Frontal cortex (tissue), 4 donors: ENCODE measurements at places on chromosomes 3 and 15.

DNA sequence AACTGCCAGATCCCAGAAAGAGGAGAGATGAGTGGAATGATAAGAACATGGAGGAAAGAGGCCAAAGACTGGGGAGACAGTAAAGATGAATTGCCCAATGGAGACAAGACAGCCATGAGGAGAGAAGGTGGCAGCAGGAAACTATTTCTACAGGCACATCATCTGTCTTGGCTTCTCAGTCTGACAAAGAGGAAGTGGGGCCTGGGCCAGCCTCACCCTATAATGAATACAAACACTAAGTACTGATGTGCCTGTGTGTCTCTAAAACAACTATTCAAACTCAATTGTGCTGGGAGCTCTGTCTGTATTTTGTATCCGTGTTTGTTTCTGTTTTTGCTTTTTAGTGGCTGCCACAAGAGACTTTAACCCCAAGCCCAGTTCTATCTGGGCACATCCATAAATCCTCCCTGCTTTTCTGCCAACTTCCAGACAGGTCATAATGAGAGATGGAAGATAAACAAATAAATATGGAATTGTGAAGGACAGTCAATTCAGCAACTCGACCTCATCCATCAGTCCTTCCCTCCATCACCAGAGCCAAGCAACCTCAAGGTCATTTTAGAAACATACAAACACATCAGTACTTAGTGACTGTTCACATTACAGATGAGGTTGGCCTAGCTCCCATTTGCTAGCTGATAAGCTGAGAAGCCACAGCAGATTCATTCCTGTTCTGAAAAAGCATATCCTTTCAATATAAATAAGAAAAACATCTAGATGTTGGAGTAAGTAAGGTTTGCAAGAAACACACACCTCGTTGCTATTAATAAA lies 116.7 kb downstream of the CADPS start:
- no peak for DNase-seq

- no peak for DNase-seq
Observed at GRCh38 chr3:102302020-102302419, 132.8 kb upstream of the ZPLD1 start.

DNA sequence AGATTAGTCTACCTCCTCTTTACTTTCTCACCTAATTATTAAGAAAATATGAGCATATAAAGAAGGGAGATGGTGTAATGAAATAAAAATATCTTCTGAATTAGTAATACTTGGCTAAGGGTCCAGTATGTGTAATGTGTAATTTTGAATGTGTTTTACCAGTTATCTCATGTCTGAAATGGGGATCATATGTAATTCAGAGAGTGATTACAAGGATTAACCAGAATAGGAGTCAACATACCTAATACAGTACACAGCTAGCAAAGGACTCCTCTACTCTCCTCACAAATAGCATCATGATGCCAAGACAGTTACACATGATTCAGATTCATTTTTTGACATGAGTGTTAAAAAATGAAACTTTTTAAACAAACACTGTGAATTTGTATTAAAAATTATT lies 570.4 kb downstream of the SI start:
- no peak for DNase-seq

DNA sequence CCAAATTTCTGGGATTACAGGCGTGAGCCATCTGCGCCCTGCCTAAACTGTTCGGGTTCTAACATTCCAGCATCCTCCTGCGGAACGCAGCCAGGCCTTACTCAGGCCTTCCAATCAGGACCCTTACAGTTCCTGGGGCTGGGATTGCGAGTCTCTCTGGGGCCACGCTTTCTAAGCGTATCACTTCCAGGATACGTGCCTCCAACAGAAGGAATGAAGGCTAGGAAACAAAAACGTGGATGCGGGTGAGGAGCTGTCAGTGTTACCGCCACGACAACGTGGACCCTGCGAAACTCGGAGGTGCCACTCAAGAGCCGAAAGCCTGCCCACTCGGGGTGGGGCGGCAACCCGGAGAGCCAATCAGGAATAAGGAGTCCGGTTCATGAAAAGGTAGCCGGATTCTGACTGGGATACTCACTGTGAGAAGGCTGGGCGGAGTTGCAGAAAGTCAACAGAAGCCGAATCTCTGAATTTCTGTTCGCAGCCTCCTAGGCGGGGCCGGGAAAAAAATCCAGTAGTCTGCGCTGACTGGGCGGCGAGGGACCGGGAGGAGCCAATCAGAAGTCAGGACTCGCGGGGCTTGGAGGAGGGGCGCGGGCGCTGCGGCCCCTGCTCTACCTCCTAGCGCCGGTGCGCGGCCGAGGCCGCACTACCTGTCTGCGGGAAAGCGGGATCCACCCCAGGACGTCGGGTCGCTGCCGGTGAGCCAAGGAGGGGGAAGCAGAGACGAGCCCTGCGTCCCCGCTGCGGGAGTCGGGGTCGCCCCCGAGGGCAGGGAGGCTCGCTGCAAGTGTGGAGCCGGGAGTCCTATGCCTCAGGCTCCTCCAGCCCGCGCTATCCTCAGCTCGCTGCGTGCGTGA lies at the start of gene HYKK:
Gene HYKK (plus strand): TSS at position 607 of the 860 bp plus-strand sequence. CDS start 5,512 bp downstream, outside the sequence.
- DNase-seq = peak; percentile 89

DNA sequence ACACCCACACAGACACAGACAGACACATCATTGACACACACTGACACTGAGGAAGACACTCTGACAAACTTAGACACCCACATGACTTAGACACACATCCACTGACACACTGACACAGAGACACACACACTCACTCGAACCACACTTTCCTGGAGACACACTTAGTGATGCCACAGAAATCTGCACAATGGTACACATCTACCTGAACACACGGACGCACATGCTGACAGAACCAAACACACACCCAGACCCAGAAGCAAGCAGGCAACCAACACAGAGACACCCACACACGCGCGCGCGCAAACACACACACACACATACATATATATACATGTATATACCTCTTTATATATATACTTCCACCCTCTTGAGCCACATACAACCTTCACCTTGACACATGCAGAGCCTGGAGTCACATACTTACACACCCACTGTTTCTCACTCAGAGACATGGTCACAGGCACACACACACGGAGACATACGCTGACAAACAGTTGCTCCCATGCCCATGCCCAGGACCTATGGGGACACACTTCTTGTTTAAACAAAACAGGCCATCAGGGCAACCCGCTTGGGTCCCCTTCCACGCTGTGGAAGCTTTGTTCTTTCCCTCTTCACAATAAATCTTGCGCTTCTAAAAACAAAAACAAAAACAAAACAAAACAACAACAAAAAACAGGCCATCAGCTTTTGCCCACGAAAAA lies 913 bp upstream of the SCN5A start:
- DNase-seq = no peak
